ENCODE measurements at places on chromosomes 1 and 21.

GRCh38 chr1:162026881-162027280, 3.2 kb upstream of the OLFML2B start:
- DNase-seq: no peak

DNA sequence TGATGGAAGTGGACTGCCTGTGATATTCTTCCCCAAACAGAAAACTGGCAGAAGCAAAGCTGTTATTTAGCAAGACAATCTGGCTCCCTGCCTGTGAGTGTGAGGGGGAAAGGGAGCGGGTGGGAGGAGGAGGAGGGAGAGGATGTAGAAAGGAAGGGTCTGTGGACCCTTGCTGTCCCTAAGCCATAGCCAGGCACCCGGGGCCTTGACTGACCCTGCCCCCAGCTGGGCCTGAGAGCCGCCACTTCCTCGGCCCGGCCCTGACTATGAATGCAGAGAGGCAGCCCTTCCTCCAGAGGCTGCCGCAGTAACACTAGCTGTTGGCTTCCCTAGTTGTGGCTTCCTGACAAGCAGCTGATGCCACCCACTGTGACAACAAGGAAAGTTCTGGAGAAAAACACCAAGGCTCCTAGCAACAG, 13.9 kb downstream of the PLA2G2F start:
- peak; percentile 67 for DNase-seq

GRCh38 chr1:234841281-234841680, 231.3 kb upstream of the IRF2BP2 start:
- no peak for DNase-seq

- no peak for DNase-seq
Measured at GRCh38 chr1:9298282-9298681, 5.6 kb downstream of the SPSB1 start.

DNA sequence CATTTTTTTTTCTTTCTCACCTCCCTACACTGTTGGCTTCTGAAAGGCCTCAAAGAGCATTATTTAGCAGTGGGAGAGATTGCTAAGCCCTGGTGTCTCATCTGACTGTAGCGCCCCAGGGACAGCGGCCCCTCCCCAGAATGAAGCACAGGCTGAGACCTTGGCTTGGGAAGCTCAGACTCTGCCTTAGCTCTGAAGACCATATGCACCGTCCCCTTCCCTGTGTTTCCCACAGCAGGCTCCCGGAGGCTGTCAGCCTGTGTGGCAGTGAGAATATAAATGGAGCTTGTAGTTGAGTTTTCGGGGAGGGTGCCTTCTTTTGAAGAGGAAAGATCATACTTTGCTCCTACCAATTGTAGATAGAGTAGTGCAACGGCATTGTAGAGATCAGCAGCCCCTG, 25.3 kb downstream of the SMYD2 start:
- no peak for DNase-seq

GRCh38 chr21:31922881-31923280, 50.1 kb downstream of the HUNK start:
- DNase-seq: no peak

DNA sequence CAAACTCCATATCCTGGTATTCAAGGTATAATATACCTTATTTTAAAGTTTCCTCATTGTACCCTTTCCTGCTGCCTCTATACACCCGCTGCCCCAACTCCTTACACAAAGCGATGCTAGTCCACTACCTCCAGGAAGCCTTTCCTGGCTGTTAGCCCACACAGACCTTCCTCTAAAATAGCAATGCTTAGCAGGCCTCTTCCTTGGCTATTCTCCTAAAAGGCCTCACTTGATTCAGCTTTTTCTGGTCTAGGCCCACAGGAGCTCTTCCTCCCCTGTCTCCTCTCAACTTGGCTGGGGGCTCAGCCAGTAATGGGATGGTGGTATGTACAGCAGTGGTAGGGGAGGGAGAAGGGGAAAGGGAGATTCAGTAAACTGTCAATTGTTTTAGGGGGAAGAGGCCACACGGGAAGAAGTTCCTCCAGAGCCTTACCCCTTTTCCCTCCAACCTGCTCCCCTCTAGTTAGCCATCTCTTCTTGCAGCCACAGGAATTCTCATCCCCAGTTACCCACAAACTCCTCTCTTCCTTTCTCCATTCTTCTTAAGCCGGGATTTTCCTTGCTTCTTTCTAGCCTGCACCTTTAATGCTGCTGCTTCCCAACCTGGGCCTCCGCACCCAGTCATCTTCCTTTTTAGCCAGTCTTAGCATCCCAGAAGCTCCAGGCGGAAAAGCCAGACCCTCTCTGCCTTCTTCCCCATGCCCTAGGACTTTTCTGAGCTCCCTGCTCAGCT, 2.6 kb downstream of the LRRC41 start:
- DNase-seq: no peak

DNA sequence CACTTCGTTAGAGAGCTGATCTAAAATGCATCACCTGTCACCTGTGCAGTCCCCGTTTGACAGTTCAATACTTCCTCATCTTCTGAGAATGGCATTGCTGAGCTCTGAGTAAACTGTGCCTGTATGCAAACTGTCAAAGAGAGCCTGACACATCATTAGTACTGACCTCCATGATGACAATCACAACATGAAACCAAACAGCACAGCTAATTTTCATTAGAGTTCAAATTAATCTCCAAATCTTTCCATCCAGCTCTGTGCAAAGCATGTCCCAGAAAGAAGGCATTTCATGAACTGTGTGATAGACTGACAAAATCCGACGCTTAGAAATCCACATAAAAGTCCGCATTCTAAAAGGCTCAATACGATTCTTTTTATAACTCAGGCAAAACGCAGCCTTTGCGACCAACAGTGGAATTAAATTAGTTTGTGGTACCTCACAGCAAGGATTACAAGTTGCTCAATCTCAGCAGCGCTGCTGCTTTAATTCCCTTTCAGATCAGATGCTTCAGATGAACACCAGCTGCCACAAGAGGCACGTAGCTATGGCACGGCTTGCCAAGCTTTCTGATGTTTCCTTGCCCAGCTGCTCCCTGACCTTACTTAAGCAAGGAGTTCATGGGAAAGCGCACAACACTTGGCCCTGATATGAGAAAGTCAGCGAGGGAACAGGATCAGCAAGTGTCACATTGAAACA, 765.5 kb upstream of the PRMT6 start:
- DNase-seq: no peak
